ENCODE measurements at places on chromosomes 12 and 14.
A peak's percentile ranks its signal among the peaks of the same experiment; 100 is the strongest.

- DNase-seq = peak; percentile 21
These were observed 37.3 kb downstream of the TCHP start for GRCh38 chr12:109937371-109937770.

GRCh38 chr12:95258803-95259202, 41.2 kb downstream of the VEZT start:
- no peak for DNase-seq

DNA sequence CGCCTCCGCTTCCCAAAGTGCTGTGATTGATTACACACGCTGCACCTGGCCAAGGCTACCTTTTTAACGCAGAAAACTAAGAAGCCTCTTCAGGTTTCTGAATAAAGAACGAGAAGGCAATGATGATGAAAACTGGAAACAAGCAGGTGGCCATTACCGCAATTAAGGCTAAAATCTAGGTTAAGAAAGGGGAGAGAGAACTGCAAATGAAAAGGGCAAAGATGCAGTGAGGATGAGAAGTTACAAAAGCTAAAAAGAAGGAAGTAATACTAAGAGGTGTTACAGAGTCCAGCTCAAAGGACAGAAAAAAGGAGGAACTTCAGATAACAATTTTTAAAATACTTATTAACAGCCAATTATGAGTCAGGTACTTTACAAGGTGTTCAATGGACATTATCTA, 79.7 kb downstream of the DUSP16 start:
- DNase-seq = no peak

- no peak for DNase-seq
These were observed 23.2 kb downstream of the BORCS5 start for GRCh38 chr12:12379831-12380730.

DNA sequence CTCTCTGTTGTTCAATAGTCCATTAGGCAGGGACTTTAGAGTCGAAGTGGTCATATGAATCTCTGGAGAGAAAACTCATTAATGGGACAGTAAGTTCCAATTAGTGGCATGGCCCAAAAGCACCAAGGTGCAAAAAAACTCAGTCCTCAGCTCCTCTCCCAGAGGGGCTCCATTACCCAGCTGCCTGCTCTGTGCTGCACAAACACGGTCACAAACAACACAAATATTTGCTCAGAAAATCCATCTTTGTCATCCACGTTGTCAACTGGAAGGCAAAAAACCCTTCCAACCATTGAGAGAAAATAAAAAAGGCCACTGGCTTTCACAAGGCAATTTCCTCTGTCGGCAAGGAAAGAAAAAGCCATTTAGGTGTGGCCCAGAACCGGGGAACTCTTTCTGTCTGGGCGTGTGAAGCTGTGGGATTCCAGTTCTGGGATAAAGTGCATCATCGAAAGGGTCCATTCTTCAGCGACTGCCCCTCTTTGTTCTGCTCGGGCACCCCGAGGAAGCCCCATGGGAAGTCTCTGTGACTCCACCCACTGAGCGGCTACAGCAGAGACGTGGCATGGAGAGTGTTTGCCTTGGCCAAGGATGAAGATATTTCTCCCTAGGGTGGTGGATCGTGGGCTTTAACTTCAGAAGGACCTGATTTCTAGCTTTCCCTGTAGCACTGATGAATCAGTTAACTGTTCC, 137.6 kb downstream of the VRK1 start:
- DNase-seq = no peak

DNA sequence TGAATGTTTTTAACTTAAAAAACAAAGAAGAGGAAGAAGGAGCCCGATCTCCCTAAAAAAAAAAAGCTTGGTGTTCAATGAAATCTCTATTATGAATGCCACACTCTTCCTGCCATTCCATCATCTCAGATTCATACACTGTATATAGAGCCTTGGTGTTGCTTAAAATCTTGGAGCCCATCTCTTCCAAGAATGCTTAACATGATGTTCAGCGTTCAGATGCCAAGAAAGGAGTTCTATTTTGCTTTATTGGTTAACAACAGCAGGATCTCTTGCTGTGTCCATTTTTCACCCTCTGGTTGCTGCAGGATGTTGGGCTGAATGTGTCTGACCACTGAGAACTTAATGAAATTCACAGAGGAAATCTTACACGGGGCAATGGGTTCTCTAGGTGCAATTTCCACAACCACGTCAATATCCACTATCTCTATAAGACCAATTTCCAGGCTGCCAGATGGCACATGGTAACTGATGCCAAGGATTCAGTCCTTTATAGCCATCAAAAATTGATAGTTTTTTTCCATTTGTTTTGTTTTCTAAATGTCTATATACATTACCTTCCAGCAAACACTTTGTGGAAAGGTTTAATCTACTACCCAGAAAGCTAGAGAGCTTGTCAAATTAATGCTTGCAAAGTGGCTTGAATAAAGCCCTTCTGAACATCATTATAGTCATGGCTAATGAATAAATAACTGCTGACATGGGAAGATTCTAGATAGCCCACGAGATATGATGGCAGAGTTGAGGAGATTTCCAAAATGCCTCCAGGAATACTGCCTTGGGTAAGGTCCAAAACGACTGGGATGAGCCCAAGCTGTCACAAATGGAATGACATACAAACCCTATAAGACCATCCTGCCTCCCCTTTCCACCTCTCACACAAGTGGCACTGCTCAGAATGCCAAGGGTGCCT, 26.5 kb downstream of the RERG start:
- DNase-seq = no peak

DNA sequence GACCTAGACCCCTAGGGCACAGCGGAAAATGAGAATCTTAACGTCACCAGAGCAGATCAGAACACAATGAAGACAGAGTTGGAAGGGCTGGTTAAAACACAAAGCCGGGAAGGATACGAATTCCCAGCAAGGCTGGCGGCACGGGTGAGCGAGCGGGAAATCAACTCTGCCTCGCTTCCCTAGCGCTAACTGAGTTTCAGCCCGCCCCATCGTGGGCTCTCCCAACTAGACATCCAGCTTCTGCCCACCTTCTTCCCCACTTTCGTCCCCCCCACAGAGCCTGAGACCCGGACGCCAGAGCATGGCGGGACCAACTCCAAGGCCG, 377 bp downstream of the CCNT1 start:
- DNase-seq = no peak

DNA sequence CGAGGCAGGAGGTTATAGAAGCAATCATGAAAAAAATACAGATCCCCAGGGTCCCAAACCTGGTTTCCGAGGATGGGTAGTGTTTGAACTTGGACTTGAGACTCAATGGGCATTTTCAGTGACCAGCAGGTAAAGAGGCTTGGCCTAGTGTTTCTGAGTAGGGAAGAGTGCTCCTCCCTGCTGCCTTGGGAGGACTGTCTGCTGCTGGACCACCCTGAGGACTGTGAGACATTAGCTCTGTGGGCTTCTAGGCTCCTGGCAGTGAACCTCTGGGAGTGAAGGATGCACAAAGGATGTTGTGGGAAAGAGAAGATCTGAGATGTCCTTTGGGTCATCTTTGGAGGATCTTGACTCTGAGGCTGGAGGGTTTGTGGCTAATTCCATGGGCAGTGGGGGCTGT, 30.5 kb downstream of the ANKRD9 start:
- DNase-seq = no peak

- no peak for DNase-seq
These were observed 856 bp upstream of the EIF4B start for GRCh38 chr12:53005215-53005985.

DNA sequence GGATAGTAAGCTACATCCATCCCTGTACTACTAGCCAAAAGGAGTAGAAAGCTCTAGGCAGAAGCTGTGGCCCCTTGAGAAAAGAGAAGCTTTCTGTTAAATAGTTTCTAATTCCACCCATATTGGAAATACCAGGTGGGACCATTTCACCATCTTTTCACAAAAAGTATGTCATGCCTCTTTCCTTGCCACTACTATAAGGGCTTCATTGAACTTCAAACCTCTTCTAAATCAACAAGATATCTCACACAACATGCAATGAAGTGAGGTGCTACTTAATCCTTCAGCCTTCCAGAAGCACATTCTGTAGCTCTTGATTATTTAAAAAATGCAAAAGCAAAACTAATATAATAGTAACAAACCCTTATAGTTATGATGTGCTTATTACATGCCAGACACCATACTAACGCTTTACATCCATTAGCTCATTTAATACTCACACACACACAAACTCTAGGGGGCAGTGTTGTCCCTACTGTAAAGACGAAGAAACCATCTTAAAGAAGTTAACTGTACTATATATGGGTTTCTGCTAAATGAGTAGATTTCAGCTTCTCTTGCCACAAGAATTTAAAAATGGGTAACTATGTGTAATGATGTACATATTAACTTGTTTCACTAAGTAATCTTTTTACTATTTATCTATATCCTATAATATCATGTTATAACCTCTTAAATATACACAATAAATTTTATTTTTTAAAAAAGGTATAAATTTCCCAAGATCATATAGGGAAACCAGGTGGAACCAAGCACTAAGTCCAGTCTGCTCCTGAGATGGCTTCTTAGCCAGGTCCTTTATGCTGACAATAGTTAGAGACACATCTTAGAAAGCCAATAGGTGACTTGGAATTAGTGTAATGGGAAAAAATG, 124.4 kb downstream of the RPS29 start:
- peak; percentile 66 for DNase-seq

- no peak for DNase-seq
These were observed 28.3 kb downstream of the ETV6 start for GRCh38 chr12:11677752-11678151.

DNA sequence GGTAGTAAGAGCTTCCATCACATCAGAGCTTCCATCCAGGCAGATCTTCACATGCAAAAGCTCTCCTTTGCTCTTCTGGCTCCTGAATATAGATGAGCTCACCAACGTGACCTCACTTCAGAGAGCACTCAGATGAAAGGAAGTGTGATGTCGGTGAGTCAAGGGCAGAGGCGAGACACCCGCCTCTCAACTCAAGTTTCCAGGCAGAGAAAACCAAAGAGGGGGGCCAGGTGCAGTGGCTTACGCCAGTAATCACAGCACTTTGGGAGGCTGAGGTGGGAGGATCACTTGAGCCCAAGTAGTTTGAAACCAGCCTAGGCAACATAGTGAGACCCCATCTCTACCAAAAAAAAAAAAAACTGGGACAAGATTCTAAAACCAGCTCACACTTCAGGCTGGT, 126.9 kb downstream of the DUSP6 start:
- DNase-seq = peak; percentile 94

GRCh38 chr12:85693093-85693665, 143.0 kb downstream of the RASSF9 start:
- DNase-seq = no peak

GRCh38 chr12:2391740-2392331, 339.0 kb downstream of the CACNA1C start:
- DNase-seq = no peak

GRCh38 chr12:29234965-29235626, 86.0 kb downstream of the FAR2 start:
- peak; percentile 39 for DNase-seq

DNA sequence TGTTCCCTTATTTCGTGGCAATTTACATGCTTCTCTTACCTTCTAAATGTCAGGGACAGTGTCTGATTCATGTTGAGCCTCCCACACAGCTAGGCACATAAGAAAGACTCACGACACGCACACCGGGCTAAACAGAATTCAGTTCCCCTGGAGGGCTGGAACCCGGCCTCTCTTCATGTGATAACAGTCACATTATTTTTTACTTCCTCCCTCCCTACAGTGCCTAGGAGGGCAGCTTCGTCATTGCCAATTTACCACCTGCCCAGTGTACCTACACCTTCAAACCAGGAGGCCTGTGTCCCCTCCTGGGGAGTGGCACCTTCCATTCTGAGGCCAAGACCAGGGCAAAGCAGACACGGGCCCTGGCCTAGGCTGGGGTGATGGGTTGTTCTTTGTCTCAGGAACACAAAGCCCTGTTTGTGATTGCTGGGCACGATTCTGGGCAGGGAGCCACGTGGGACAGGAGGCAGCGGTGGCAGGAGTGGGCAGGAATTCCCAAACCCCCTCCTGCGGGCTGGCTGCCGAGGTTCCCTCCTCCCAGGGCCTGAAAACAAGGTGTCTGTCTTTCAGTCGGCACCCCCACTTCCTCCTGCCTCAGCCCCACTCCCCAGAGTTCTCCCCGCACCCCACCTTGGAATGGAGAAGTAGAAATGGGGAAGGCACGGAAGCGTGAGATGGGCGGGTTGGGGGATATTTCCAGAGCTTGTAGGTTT, 6.8 kb upstream of the RASAL1 start:
- no peak for DNase-seq

DNA sequence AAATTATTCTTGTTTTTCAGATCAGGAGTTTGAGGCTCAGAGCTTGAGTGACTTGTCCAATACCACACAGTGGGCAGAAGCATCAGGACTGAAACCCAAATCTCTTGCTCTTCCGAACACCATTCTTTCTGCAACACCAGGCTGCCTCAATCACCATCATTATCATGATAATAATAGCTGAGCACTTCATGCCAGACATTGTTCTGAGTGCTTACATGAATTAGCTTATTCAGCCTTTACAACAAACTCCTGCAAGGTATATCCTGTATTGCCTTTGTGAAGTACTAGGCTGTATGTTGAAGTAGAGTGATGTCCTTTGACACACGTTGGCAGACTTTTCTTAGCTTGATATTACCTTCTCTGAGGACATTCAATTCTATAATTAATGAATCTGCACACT, 257.4 kb upstream of the ATP2B1 start:
- no peak for DNase-seq

DNA sequence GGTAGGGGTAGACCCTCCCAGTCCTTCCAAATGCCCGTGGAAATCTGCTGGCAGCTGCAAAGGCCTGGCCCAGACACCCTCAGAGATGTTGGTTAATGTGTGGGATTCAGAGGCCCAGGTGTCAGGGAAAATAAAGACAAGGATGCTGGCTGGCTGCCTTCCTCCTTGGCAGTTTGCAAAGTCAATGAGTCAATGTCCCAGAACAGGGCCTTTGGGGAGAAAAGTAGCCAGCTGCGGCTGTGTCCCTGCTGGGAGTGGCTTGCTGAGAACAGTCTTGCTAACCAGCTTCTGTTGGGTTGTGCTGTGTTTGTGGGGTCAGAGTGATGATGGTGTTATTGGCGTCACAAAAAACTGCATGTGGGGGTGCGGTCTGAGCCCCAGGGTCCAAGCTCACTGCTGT, 29.2 kb downstream of the GLRX5 start:
- no peak for DNase-seq

- DNase-seq = no peak
These were observed 125.5 kb downstream of the SPTSSA start for GRCh38 chr14:34336501-34336900.

All from mammary epithelial cell (primary cell).